ENCODE measurements at places on chromosomes 7 and 10.
A peak's percentile ranks its signal among the peaks of the same experiment; 100 is the strongest.

GRCh38 chr10:22427890-22428571 lies 82.7 kb downstream of the SPAG6 start:
- peak; percentile 90 for DNase-seq

GRCh38 chr10:44881649-44882048 lies 29.5 kb upstream of the TMEM72 start:
- DNase-seq: no peak

DNA sequence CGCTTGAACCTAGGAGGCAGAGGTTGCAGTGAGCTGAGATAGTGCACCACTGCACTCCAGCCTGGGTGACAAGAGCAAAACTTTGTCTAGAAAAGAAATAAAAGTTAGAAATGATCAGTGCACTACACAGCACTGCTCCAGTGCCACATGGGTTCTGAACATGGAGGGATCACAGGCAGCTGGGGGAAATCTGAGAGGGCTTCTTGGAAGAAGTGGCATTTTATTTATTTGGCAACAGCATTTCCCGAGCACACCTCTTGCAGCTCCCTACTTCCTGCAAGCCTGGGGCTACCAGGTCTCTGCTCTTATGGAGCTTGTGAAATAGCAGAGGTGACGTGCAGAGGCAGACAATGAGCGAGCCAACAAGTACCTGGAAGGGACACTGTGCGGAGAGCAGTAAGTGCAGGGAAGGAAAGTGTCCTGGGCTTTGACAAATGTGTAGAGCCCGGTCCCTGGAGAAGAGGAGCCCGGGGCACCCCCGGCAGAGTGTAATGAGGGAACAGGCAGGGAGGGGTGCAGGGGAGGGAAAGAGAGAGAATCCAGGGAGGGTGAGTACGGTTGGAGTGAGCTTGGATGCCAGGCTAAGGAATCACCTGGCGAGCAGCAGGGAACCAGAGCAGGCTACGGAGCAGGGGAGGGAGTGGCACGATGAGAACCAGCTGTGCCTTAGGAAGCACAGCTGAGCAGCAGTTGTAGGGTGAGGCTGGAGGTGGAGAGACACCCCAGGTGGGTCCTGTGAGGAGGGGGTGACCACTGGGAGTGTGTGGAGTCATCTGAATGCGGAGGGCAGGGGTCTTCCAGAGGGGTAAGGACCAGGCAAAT lies 104.6 kb upstream of the CTBP2 start:
- no peak for DNase-seq

- DNase-seq: no peak
Observed at GRCh38 chr10:17585016-17585415, 32.2 kb downstream of the HACD1 start.

DNA sequence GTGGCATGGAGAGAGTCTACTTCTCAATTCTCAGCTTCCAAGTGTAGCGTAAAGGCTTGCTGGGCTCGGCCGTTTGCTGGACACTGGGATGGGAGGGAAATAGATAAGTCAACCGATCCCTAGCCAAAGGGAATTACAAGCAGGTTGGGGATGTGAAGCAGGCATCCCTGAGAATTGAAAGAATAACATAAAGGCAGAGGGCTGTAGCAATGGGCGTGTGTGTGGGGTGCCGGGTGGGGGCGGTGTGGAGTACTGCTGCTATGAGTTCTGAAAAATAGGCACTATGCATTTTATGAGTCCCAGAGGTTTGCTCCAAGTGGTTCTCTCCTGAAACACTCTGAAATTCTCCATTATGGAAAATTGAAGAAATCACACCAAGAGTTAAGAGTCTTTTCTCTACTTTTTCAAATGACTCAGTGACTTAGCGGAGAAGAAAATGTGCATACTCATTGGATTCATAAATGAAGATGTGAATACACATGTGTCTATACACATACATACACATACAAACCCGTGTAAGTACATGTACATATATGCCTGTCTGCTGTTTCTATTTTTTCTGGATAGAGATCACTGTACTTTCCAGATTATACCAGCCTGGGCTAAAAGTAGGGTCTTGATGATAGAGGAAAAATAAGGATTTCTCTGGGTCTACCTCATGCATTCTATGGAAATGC lies 65.4 kb downstream of the ADRA2A start:
- DNase-seq: no peak

- DNase-seq: no peak
Observed at GRCh38 chr10:13188593-13188992, 27.2 kb downstream of the MCM10 start.

DNA sequence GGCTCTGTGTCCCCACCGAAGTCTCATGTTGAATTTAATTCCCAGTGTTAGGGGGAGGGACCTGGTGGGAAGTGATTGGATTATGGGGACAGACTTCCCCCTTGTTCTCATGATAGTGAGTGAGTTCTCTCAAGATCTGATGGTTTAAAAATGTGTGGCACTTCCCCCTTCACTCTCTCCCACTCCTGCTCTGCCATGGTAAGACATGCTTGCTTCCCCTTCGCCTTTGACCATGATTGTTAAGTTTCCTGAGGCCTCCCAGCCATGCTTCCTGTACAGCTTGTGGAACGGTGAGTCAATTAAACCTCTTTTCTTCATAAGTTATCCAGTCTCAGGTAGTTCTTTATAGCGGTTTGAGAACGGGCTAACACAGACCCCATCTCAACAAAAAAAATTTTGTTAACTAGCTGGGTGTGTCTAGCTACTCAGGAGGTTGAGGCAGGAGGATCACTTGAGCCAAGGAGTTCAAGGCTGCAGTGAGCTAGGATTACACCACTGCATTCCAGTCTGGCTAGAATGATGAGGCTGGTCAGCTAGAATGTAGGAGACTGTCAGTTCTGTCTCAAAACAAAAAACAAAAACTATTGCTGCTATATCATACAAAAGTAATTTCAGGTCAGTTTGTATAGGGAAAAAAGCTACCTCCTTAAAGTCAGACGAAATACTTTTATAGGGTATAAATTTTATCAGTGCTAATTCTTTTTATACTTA lies 57.7 kb downstream of the ATAD1 start:
- peak; percentile 19 for DNase-seq

DNA sequence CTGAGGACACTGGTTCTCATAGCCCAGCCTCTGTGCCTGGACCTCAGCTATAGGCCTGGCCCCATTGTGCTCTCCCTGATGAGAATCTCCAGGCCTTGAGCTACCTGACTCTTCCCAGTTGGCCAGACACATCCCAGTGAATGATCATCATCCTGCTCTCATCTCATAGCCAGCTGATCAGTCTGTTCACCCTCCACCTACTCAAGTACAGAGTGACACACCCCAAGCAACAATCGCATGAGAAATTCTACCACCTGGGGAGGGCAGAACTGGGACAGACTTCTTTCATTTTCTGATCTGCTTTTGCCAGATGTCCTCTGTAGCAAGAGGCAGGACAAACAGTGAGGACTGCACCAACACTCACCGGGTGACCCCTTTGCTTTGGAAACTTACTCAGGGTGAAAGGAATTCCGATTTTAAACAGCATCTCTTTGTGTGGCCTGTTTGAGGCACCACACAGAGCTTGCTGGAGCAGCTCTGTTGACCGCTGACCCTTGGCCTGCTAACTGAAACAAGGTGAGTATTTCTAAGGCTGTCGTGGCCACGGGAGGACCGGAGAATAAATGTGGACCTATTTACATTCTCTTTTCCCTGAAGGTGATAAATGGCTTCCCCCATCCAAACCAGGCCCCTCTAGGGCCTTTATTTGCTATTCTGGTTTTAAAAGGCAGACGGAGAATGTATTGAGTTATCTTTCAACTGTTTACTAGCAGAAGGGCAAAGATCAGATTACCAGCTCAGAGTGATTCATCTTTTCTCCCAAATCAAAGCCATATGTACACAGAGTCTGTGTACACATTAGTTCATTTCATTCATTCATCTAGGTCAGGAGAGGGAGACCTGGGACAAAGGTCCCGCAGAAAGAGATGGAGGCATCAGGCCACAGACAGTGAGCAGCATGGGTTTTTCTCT lies 181.4 kb upstream of the TNS3 start:
- peak; percentile 89 for DNase-seq

- no peak for DNase-seq
Observed at GRCh38 chr7:6621195-6622133, 6.1 kb downstream of the ZNF853 start.

GRCh38 chr10:81179805-81180452 lies 642.2 kb downstream of the SH2D4B start:
- DNase-seq: no peak

DNA sequence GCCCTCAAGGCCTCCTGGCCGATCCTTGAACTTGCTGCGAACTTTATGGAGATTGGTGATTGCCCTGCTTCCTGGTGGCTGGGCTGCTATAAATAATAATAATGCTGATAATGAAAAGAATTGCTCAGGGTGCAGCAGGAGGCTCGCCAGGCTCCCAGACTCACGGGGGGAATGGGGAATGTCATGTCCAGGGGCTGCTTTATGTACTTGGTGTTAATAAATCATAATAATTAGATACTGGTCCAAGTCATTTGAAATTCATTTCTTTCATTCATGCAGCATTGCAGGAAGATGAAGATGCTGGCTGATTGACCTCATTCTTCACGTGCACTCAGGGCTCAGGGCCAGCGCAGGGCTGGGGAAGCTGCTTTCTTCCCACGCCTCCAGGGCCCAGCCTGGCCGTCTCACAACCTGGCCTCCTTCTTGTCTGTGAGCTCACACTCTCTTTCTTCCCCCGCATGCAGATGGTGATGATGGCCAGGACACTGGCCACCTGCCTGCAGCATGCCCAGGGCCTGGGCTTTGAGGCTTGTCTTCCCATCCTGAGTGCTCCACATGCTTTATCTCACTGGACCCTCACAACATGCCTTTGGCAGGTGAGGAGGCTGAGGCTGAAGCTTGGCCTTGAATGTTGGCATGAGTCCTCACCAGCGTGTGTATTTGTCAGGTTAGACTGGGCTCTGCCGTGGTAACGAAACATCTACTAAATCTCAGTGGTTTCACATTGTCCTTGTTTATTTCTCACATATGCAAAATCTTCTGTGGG lies 138.4 kb upstream of the TNS3 start:
- DNase-seq: no peak

GRCh38 chr7:1244700-1245523 lies 12.2 kb downstream of the UNCX start:
- no peak for DNase-seq

DNA sequence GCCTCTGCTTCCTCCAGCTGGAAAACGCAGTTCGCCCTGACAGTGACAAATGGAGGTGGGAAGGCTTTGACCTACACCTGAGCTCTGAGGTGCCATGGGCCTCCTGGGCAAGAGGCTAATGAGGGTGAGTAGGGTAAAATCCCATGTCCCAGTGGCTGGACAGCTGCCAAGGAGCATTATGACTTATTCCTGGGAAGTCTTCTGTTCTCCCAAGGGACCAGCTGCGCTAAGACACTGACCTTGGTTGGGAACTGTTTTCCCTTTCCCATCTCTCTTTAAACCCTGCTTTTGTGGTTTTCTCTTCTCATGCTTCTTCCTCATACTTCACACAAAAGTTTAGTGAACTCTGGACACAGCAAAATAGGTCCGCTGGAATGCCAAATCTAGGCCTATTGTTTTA lies 72.6 kb downstream of the COPG2 start:
- DNase-seq: no peak

- no peak for DNase-seq
Observed at GRCh38 chr7:29080803-29081202, 65.5 kb downstream of the CPVL start.

DNA sequence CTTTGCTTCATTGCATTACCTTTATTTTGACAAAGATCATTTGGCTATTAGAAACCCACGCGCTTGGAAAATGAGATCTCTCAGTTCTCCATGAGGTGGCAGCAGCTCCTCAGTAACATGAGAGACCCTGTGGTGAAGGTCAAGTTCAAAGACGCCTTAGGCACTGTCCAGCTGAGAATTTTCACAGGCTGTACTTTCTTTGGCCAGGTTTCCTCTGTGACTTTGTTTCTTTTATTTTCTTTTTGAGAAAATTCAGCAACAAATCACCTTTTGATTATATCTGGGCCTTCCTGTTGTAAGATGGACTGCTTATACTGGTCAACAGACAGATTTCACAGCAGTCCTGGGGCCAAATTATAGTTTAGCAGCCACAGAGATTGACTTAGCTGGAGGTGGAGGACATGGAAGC lies 54.5 kb downstream of the RAB18 start:
- peak; percentile 89 for DNase-seq

DNA sequence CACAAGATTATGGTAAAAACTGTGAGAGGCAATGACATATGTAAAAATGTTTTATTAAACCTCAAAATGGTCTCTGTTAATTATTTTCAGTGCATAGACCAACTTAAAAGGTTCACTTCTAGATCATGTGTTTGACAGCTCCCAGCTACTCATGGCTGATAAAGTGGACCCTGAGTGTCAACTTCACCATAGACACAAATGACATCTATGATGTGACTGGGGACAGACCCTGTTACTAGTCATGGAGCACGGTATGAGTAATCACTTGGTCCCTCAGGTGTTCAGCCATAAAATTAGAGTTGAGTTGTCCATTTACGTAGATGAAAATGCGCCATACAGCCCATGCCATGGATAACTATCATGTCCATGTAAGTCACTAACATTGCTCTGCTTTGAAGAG lies 199.8 kb downstream of the ZNF365 start:
- DNase-seq: no peak

DNA sequence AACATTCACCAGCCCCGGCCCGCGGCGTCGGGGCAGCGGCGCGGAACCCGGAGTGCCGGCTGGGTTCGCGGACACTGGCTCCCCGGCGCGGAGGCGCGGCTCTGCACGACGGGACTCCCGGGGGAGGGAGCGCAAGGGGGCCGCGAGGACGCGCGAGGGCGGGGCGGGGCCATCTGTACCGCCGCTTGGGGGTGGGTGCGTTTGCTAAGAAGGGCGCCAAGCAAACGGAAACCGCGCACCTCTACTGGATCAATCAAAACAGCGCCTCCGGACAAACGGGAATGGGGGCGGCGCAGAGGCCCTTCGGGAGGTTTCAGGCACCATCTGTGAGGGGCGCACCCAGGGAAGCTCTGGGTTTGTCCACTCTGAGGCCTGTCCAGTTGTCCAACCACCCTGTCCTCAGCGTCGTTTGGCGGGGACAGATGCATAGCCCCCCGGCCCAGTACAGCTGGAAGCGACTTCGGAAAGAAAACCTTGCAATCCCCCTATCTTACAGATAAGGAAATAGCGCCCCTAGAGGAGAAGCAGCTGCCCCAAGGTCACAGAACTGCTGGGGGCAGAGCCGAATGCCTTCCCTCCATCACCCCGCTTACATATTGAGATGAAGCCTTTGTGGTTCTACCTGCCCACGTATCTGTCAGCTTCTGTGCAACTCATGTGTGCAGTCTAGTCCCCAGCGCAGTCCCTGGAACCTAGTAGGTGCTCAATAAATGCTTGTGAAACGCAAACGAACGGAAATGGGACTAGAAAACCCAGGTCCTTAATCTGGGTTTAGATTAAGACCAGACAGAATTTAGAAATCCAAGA lies 10.7 kb upstream of the SLIT1 start:
- peak; percentile 67 for DNase-seq

- no peak for DNase-seq
Observed at GRCh38 chr7:143223784-143224183, 1.9 kb downstream of the TAS2R40 start.

- no peak for DNase-seq
Observed at GRCh38 chr7:121945480-121946236, 72.7 kb downstream of the PTPRZ1 start.

GRCh38 chr7:102395592-102395872 lies 631 bp upstream of the PRKRIP1 start:
- DNase-seq: no peak

Measured in adipocyte (in vitro differentiated cells).